Renal pelvis (tissue), 12 donors: ENCODE measurements at places on chromosomes 7 and 10. TPM values are rescaled to one million over a fixed set of nuclear protein-coding genes. Genes with fewer than 3 reads are reported as not detected.

The SLC25A28 gene
- 37.0 TPM for polyA plus RNA-seq

The PPP1R3C gene
- 42.3 TPM for polyA plus RNA-seq

The MMP21 gene
- 0.74 TPM for polyA plus RNA-seq

The STAG3 gene
- polyA plus RNA-seq = 10.2 TPM

The CLRN3 gene
- 22.2 TPM for polyA plus RNA-seq

The NFE2L3 gene
- 38.5 TPM for polyA plus RNA-seq

The MCMBP gene
- 60.2 TPM for polyA plus RNA-seq

The HOXA5 gene
- polyA plus RNA-seq = 64.7 TPM

The SPDYE6 gene
- 13.9 TPM for polyA plus RNA-seq

The SPOCK2 gene
- polyA plus RNA-seq = 159 TPM

The XRCC2 gene
- 6.0 TPM for polyA plus RNA-seq

The CYP2C19 gene
- polyA plus RNA-seq = 0.30 TPM

The NKX2-3 gene
- polyA plus RNA-seq = not detected

DNA sequence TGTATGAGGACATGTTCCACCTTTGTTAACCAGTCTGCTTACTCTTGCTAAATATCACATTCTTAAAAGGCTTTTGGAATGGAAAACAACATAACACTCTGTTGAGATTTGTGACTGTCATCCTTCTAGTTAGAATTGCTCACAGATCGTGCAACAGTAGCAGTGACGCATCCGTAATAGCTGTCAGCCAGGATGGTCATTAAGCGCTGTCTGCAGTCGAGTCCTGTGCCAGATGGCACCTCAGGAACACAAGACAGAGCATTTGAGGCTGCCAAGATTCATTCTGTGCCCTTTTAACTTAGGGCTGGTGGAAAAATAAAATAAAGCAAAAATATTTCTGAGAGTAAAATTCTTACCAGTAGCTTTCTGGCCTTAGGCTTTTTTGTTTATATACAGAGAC lies 348.6 kb downstream of the ANKRD7 start:
- no peak for DNase-seq

DNA sequence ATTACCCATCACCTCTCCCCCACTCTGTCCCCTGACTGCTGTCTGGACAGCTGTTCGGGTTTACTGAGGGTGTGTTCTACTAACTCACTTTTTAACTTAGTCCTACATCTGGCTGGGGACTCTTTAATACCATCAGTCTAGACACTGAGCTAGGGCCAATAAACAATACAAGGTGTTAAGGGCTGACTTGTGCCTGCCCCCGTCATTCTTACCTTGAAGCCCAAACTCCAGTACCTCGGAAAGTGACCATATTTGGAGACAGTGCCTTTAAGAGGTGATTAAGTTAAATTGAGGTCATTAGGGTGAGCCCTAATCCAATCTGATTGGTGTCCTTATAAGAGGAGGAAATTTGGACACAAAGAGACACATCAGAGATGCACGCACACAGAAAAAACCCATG lies 35.7 kb downstream of the STEAP1B start:
- no peak for DNase-seq

- no peak for DNase-seq
Measured at GRCh38 chr10:14936584-14936983, 17.3 kb downstream of the DCLRE1C start.

GRCh38 chr7:64868499-64868898 lies 34.6 kb upstream of the ZNF273 start:
- no peak for DNase-seq

GRCh38 chr7:115722302-115722977 lies 308.1 kb downstream of the TFEC start:
- no peak for DNase-seq

DNA sequence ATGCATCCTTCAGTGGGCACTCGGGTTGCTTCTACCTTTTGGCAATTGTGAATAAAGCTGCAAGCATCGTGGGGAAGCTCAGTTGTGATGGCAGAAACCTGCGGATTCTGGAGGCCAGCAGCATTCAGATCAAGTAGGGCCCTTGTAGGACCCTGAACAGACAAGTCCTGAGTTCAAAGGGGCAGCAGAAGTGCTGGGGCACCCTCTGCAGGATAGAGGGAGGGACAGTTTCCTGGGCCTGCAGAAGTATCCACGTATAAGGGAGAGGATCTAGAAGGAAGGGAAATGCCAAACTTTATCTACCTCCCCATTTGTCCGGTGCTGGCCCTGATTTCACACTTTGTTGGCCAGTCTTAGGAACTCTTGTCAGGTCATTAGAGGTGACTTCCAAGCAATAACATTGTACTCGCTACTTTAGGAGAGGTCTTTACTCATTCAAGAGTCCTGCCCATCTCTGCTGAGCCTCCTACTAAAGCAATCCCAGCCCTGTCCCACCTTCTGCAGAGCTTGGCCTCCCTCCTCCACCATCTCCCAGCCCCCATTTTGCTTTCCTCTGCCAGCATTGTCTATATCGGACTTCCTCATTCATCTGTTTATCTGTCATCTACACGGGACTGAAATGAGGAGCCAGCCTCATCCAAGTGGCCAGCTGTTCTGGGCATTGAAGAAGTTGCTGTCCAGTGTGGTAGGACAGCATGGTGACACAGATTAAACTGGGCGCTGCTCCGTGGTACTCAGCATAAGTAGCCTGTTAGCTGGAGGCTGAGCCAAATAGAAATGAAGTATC lies 26.6 kb upstream of the R3HCC1L start:
- DNase-seq = no peak

- no peak for DNase-seq
Measured at GRCh38 chr7:17586711-17587110, 288.3 kb downstream of the AHR start.

DNA sequence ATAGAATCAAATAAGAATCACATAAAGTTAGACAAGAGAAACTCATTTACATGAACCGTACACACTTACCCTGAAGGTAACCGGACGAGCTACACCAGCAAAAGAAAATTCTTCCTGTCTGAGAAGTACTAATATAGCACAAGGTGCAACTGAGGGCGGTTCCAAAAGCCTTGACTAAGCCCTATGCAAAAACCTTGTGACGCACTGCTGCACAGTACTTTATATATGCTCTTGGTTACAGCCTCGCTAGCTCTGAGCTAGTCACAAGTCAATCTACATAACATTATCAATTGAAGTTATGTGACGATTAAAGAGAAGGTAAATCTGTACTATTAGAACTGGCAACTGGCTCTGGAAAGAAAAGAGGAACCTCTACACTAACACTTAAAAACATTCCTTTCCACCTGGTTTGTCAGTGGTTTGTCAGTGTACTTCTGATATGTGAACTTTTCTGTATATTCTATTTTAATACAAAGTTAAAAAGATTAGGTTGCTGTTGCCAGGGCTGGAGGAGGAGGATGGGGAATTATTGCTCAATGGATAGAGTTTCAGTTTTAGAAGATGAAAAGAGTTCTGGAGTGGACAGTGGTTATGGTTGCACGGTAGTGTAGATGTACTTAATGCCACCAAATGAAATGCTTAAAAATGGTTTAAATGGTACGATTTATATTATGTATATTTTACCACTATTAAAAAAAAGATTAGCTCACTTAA lies 21.6 kb downstream of the NT5C3A start:
- DNase-seq = peak; percentile 30

GRCh38 chr7:79165225-79165624 lies 288.2 kb downstream of the MAGI2 start:
- DNase-seq = no peak

DNA sequence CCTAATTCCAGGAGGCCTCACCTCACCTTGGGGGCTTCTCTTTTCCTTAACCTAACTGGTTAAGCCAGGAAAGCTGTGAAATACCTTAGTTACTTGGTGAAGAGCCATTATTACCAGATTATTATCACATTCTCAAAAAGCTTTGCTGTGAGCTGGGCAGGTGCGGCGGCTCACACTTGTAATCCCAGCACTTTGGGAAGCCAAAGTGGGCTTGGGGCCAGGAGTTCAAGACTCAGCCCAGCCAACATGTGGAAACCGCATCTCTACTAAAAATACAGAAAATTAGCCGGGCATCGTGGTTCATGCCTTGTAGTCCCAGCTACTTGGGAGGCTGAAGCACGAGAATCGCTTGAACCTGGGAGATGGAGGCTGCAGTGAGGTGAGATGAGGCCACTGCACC lies 102.4 kb upstream of the KLF6 start:
- DNase-seq = no peak

DNA sequence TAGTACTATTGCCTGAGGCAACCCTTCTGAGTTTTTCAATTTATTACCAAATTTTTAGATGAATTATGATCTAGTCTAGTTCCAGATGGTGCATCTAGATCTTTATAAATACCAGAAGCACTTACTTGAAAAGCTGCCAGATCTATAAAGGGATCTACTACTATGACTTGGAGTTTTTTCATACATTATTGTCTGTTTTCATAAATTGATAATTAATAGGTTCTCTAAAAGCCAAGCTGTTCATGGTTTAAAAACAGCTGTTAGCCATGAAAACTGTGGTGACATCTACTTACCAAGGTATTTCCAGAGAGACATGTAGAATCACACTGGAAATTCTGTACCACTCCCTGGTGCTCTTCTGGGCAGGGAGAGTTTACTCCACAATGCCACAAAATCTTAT lies 786.5 kb upstream of the C7orf33 start:
- no peak for DNase-seq

- peak; percentile 51 for DNase-seq
Measured at GRCh38 chr7:41979834-41980307, 257.1 kb downstream of the GLI3 start.

DNA sequence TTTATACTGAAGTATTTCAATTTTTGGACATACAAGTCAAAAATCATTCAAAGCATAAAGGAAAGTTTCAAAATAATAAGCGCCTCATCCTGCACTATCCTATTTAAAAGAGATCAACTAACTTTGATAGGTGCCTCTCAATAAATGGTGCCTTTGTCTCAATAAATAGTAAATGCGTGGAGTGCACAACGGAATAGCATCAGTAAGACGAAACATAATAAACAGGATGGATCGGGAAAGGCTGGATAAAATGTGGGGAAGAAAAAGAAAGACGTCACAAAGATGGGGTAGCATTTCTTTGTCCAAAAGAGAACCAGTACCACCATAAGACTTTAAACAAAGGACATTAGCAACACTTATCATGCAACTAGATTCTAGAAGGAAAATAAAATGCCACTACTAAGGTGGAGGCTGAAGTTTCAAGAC lies 571 bp upstream of the PRKAR2B start:
- DNase-seq = no peak

DNA sequence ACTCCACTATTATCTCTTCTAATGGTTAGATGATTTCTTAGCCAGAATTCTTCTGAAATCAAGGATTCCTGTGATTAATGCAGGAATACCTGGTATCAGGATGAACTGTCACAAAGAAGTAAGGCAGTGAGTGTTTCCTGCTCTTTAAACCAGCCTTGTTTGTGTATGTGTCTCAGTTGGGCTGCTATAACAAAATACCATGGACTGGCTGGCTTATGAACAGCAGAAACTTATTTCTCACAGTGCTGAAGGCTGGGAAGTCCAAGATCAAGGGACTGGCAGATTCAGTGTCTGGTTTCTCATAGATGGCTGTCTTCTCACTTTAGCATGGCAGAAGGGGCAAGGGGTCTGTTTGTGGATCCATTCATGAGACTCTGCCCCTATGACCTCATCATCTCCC lies 42.7 kb downstream of the LRMDA start:
- no peak for DNase-seq

GRCh38 chr7:111911166-111911961 lies 294.8 kb downstream of the DOCK4 start:
- no peak for DNase-seq

DNA sequence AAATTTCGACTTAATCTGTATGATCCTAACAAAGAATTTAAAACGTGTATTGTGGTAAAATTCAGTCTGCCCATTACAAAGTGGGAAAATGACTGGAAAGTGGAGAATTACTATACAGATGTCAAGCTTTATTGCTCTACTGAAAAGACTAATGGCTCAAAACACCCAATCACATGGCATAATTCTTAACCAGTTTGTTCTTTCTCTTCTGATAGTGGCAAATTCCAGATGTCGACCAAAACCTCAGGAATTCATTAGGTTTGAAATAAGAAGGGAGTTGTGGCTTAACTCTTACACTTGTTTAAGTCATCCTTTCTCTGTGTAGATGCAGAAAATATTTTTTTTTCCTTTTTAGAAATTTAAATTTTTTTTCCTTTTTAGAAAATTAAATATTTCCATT lies 1254.9 kb upstream of the LRRN3 start:
- no peak for DNase-seq

- no peak for DNase-seq
Measured at GRCh38 chr10:60942134-60942787, 1.7 kb downstream of the RHOBTB1 start.

GRCh38 chr10:89213191-89213808 lies 6.2 kb upstream of the CH25H start:
- no peak for DNase-seq

- no peak for DNase-seq
Measured at GRCh38 chr7:3730276-3730675, 429.2 kb downstream of the SDK1 start.

- no peak for DNase-seq
Measured at GRCh38 chr7:131183611-131184119, 144.0 kb upstream of the MKLN1 start.
